Fibroblast of upper back skin (primary cell): ENCODE measurements at places on chromosomes 4 and X.

GRCh38 chr4:165516281-165516833 lies 137.5 kb downstream of the CPE start:
- DNase-seq: no peak

DNA sequence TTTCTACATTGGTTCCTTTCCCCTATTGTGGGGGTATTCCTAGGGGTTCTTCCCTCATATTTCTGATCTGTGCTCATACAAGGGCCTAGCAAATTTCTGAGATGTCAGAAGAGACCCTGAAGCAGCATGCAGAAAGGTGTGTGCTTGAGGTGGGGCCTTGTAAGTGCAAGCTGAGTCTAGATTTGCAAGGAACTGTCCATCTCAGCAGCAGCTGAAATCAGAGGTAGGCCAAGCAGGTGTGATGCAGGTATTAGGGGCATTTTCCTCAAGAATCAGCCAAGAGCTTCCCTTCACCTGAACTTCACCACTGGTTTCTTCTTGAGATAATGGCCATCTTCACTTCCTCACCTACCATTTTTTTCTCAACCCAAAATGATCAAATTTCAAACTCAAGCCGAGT lies 45.1 kb downstream of the ASB9 start:
- DNase-seq: no peak

GRCh38 chr4:23060776-23061175 lies 368.0 kb downstream of the GBA3 start:
- peak; percentile 68 for DNase-seq

- DNase-seq: no peak
Observed at GRCh38 chrX:31057291-31057690, 14.6 kb downstream of the FTHL17 start.
